Lung microvascular endothelial cell (primary cell): ENCODE measurements at places on chromosomes 16 and 17.

- no peak for DNase-seq
Observed at GRCh38 chr16:78768718-78769117, 669.3 kb downstream of the WWOX start.

GRCh38 chr17:76461765-76462555 is 5.4 kb upstream of the AANAT start:
- DNase-seq: no peak

- no peak for DNase-seq
Observed at GRCh38 chr16:47073223-47074155, 70.3 kb downstream of the NETO2 start.

DNA sequence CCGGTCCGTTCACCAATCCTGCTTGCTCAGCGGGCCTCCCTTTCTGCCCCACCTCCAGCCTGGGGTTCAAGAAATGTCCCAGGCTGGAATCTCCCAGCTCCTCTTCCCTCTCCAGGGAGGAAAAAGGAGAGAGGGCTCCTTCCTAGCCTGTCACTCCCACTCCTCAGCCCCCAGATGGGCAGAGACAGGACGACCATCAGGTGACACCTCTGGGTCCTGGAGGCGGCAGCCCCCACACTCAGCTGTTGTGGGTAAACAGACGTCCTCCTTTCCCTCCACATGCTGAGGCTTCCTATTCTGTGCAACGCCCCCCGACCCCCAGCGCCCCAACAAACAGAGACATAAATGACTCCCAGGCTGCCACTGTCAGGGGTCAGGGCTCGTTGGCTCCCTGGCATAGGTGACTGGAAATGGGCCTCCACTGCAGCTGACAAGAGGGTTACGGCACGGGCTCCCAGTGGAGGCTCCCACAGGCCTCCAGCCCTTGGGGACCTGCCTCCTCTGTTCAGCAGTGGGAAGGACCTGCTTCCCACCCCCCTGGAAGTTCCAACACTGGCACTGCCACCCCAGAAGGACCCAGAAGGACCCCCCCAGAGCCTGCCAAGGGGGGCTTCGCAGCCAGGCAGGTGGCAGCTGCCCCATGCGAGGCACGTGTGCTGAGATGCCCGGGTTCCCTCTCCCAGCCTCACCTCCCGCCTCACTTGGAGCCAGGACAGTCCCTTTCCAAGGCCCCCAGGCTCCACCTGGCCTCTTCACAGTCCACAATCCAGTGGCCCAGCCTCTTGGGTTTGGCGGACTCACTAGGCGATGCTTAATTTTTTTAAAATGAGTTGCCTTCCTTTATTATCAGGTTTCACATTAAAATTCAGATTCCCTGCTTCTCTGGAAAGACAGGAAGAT is 232.3 kb downstream of the KATNIP start:
- DNase-seq: no peak

- no peak for DNase-seq
Observed at GRCh38 chr17:57976594-57976993, 11.5 kb downstream of the VEZF1 start.

GRCh38 chr17:55200904-55201303 is 63.9 kb upstream of the HLF start:
- no peak for DNase-seq

DNA sequence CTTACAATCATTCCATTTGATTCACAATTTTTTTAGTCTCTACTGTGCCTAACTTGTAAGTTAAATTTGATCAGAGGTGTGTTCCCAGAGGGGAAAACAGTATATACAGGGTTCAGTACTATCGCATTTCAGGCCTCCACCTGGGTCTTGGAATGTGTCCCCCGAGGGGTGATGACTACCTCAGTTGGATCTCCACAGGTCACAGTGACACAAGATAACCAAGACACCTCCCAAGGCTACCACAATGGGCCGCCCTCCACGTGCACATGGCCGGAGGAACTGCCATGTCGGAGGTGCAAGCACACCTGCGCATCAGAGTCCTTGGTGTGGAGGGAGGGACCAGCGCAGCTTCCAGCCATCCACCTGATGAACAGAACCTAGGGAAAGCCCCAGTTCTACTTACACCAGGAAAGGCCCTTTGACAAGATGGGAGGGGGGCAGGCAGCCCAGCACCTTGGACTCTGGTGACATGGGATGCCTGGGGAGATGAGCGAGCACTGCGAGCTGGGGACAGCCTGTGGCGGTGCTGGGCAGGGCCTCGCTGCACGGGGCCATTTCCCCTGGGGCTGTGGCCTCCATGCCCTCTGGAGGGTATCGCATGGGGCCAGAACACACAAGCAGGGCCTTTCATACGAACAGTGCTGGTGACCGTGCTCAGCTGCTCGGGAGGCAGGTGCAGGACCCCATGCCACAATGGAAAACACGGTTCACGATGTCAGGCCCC is 33.9 kb downstream of the PDIA2 start:
- no peak for DNase-seq

DNA sequence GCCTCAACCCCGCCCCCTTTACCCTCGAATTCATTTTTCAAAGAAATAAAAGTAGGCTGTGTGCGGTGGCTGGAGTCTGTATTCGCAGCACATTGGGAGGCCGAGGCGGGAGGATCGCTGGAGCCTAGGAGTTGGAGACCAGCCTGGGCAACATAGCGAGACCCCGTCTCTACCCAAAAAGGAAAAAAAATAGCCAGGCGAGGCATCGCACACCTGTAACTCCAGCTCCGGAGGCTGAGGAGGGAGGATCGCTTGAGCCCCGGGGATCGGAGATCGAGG is 671 bp upstream of the TOP2A start:
- DNase-seq: no peak

DNA sequence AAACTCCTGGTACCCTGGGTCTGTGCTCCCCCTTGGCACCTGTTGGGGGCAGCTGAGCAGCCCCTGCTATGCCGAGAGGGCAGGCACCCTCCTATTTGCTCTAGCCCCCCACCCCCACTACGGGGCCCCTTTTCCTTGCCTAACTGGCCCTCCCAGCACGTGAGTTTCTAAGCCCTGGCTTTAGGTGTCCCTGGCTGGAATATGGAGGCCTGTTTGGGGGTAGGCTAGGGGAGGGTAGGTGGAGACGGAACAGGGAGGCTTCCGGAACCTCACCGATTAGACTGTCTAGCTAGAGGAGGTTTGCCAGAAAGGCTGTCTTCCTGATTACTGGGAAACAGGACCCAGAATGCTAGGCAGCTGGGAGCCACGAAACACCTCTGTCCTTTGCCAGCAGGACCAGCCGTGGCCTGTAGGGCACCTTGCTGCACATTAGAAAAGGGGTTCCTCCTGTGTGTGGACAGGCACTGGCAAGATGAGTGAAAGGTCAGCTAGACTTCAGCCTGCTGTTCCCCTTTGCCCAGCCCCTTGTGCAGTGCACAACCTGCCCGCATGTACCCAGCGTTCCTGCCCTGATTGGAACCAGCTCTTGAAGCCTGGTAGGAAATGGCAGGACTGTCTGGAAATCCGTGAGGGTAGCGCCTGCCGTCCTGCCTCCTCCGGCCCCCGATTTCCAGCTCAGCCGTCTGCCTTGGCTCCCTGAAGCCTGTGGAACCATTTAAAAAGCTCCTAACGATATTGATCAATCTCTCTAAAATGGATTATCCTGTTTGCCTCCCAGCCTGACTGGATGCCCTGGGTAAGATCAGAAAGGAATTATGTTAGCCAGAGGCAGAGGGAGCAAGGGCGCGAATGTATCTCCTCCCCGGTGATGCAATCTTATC is 83.4 kb upstream of the GSE1 start:
- DNase-seq: no peak

DNA sequence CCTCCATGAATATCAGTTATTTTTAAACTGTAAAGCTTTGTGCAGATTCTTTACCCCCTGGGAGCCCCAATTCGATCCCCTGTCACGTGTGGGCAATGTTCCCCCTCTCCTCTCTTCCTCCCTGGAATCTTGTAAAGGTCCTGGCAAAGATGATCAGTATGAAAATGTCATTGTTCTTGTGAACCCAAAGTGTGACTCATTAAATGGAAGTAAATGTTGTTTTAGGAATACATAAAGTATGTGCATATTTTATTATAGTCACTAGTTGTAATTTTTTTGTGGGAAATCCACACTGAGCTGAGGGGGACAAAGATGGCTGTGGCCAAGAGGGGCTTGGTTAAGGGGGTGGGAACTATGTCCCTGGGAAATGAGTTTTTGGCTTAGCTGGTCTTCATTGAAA is 2.3 kb downstream of the CCL11 start:
- peak; percentile 6 for DNase-seq

DNA sequence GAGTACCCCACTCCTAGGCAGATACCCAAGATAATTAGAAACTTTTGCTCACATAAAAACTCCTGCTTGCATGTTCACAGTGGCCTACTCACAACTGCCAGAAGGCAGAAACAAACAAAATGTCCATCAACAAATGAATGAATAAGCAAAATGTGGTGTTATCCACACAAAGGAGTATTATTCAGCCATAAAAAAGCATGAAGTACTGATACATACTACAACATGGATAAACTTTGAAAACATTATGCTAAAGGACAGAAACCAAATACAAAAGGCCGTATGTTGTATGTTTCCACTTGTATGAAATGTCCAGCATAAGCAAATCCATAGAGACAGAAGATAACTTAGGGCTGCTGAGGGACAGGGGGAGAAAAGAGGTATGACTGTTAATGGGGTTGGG is 1.9 kb downstream of the HSDL1 start:
- no peak for DNase-seq

DNA sequence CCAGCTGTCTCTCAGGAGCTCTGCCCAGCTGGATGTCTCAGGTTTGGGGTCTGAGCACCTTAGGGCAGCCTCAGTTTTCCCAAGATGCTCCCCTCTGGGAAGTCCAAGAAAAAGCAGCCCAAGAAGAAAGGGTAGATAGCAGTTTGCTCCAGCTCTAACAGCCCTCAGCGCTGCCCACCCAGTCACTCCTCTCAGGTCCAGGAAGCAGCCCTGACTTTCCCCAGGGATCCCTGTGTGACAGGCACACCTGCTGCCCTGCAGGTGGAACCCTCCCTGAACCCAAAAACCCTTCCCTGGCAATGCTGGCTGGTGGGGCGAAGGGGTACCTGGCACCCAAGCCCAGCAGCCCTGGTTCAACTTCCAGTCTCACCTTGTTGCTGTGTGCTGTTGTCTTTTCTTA is 48.1 kb downstream of the BEAN1 start:
- no peak for DNase-seq

- DNase-seq: peak; percentile 71
Observed at GRCh38 chr16:68229431-68230175, 6.3 kb downstream of the ESRP2 start.

DNA sequence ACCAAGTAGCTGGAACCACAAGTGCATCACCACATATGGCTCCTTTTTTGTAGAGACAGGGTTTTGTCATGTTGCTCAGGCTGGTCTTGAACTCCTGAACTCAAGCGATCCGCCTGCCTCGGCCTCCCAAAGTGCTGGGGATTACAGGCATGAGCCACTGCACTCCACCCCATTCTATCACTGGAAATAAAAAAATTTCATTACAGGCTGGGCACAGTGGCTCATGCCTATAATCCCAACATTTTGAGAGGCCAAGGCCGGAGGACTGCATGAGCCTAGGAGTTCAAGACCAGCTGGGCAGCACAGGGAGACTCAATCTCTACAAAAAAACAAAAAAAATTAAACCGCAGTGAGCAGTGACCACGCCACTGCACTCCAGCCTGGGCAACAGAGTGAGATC is 60.1 kb downstream of the BRIP1 start:
- no peak for DNase-seq

- no peak for DNase-seq
Observed at GRCh38 chr17:64202683-64203344, 60.2 kb downstream of the TEX2 start.

- DNase-seq: no peak
Observed at GRCh38 chr17:13593021-13593751, 8.5 kb downstream of the HS3ST3A1 start.

DNA sequence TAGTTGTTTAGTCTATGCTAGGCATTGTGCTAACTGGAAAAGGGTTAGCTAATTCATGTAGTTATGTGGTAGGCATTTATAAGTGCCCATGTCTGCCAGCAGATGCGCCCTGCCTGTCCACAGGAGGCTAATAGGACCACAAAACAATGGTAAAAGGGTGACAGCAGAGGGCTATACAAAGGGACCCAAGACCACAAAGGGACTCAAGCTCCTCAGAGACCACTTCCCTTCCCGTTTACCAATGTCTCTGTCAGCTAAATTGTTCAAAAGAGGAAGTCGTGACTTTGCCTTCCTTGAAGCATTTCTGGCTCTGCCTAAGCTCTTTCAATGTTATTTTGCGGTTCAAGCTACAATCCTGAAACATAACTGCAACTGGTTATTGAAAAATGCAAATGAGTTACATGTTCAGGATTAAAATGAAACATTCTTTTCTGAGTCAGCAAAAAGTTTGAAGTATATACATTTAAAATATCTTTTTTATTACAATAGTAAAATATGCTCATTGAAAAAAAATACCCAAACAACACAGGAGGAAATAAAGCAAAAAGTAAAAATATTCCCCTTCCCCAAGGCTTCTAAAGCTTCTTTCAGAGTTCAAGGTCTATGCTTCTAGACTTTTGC is 149.2 kb downstream of the MAF start:
- no peak for DNase-seq

GRCh38 chr17:34758316-34758715 is 178.9 kb downstream of the TMEM132E start:
- DNase-seq: no peak

DNA sequence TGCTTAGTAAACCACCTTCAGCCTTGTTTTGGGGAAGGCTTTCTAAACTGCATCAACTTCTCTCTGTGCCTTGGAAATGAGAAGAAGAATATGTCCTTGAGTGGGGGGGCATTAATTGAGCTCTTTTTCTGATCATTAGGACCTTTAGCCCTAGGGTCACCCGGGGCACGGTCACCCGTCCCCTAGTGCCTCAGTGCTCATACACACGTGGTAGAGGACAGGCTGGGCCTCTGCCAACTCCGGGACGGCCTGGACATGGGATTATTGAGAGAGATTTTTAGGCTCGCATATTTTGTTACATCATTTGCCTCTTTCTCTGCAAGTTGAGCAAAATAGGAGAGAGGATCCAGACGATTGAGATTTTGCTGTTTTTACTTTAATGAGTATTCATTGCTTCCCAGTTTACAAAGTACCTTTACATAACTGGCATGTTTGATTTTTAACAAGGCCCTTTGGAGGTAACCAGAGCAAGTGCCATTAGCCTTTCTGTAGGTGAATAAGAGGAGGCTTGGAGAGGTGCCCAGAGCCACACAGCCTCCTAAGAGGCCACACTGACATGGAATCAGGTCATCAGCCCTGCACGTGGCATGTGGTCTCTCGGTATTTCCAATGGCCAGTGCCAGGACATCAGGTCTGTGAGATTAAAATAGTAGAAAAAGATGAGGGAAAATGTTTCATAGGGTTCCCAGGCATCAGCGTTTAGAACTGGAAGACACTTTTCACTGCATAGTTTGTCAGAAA is 11.1 kb downstream of the PMM2 start:
- no peak for DNase-seq

DNA sequence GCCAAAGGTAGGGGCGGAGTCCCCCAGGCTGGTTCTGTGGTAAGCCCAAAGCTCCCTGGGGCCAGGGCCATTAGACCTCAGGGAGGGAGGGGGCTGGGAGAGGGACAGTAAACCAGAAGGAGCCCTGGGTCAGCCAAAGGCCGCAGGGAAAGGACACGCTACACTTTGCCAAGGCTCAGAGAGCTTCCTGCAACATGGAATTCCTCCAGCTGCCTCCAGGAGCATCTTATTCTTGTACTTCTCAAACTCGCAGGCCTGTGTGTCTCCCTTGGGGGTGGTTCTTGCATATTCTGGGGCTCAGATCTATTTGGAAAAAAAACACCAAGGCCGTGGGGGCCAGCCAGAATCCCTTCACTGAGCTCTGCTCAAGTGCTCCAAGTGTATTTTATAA is 25.1 kb downstream of the AKAP1 start:
- DNase-seq: no peak

GRCh38 chr17:35486920-35487732 is 38.6 kb upstream of the SLFN13 start:
- no peak for DNase-seq
